ENCODE measurements at places on chromosomes 5 and 9. TPM values are rescaled to one million over a fixed set of nuclear protein-coding genes. Genes with fewer than 3 reads are reported as not detected.

The POU5F2 gene
- total RNA-seq: 7.1 TPM

The IFNA2 gene
- not detected for total RNA-seq

The PCAT7 gene
- total RNA-seq: not detected

The TPPP gene
- 0.24 TPM for total RNA-seq

The PMPCA gene
- total RNA-seq: 84.8 TPM

The PLPP7 gene
- 0.28 TPM for total RNA-seq

Data from natural killer cell (primary cell).